CD8-positive, alpha-beta memory T cell (primary cell): ENCODE measurements at places on chromosomes 11 and 22. TPM values are rescaled to one million over a fixed set of nuclear protein-coding genes. Genes with fewer than 3 reads are reported as not detected.

DNA sequence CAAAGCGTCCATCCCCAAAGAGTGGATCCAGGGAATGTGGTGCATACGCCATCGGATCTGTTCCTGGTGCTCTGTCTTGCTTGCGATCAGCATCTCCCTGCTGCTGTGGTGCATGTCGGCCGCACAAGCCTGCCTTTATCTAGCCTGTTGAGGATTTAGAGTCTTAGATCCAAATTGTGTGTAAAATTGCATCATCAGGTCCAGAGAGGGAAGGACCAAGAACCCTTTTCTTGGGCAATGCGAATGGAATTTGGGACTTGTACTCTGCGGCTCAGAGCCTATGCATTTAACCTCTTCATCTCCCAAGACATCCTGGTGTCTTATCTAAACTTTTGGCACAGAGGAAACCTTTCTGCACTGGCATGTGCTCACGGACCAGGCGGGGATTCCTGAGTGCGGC, 1238.7 kb downstream of the TBC1D22A start:
- no peaks in the 10 kb centered on the region for H3K36me3 ChIP-seq
- H3K27ac ChIP-seq: no peak overlapping the region
- no peak overlapping the region for H3K4me3 ChIP-seq
- no peaks in the 10 kb centered on the region for H3K27me3 ChIP-seq
- no peak for DNase-seq

DNA sequence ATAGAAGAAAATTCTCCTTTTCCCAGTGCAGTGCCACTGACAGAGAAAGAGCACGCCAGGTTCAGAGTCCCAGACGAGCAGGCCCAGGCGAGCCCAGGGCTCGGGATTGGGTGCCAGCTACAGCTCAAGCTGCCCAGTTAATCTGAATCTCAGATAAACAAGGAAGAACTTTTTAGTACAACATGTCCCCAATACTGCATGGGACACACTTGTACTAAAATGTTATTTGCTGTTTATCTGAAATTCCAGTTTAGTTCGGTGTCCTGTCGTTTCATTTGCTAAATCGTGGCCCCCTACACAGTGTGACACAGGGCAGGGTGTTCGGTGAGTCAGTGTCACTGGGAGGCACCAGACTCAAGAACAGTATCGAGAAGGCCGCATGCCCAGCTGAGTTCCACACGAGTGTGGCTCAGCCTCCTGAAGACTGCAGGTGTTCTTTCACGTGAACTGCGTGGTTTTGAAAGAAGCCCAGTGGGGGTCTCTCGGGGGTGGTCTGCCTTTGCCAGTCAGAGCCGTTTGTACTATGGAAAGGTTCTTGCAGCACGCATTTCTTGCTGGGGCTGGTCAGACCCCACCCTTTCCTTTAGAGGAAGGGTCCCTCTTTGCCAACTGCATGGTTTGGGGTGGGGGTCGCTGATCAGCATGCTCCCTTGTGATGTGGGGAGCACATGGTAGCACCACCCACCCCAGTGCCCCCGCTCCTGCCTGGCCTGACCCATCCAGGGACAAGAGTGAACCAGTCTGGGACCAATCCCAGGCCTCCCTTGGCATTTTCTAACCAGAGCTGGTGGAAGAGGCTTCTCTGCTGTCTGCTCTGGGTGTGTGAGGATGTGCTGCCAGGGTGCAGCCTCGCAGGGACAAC, 115.6 kb upstream of the B3GAT1 start:
- no peak for DNase-seq
- no peak overlapping the region for H3K27ac ChIP-seq
- H3K4me3 ChIP-seq: no peak overlapping the region
- H3K4me1 ChIP-seq: no peaks in the 10 kb centered on the region
- no peaks in the 10 kb centered on the region for H3K36me3 ChIP-seq
- no peaks in the 10 kb centered on the region for H3K27me3 ChIP-seq

GRCh38 chr22:49239264-49240015, 588.2 kb downstream of the BRD1 start:
- H3K4me1 ChIP-seq: no peaks in the 10 kb centered on the region
- no peak overlapping the region for H3K4me3 ChIP-seq
- no peaks in the 10 kb centered on the region for H3K27me3 ChIP-seq
- no peaks in the 10 kb centered on the region for H3K36me3 ChIP-seq
- no peak for DNase-seq
- no peak overlapping the region for H3K27ac ChIP-seq

DNA sequence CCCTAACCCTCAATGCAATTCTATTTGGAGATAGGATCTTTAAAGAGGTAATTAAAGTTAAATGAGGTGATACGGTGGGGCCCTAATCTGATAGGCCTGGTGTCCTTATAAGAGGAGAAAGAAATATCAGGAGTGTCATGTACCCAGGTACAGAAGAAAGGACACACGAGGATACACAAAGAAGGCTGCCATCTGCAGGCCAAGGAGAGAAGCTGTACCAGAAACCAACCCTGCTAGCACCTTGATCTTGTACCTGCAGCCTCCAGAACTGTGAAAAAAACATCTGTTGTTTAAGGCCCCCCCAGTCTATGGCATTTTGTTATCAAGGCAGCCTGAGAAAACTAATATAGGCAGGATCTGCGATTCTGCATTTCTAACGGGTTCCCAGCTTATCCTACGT, 44.2 kb downstream of the FBXO7 start:
- no peaks in the 10 kb centered on the region for H3K36me3 ChIP-seq
- no peaks in the 10 kb centered on the region for H3K4me1 ChIP-seq
- H3K4me3 ChIP-seq: no peak overlapping the region
- no peak for DNase-seq

DNA sequence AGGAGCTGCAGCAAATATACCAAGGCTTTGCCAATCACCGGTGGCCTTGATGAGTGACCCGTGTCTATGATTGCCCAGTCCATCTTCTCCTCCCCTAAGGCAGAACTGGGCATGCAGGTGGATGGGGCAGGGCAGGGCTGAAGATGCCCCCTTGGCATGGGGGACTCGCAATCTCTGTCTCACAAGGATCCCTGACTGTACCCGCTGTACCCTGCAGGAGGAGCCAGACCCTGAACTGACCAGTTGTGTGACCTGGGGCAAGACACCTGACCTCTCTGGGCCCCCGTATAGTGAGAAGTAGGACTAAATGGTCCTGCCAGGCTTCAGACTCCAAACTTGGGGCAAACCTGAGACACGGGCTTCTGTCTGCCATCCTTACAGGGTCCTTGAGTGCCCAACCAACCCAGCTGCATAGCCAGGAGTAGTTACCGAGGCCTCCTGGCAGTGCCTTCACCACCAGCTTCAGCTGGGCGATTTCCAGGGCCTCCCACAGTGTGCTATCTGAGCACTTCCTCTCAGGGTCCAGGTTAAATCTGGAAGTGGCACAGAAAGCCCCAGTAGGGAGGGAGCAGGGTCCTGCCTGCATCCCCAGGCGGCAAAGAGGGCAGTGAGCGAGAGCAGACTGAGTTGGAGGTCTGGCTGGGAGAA, 6.4 kb upstream of the KCNJ11 start:
- no peak overlapping the region for H3K27ac ChIP-seq
- no peak overlapping the region for H3K4me3 ChIP-seq
- peaks cover 2% of the 10 kb centered on the region for H3K4me1 ChIP-seq
- no peaks in the 10 kb centered on the region for H3K36me3 ChIP-seq
- no peaks in the 10 kb centered on the region for H3K27me3 ChIP-seq
- no peak for DNase-seq

GRCh38 chr11:12961615-12962014, 47.5 kb upstream of the RASSF10 start:
- H3K4me3 ChIP-seq: no peak overlapping the region
- H3K36me3 ChIP-seq: no peaks in the 10 kb centered on the region
- DNase-seq: no peak
- no peaks in the 10 kb centered on the region for H3K4me1 ChIP-seq
- H3K27ac ChIP-seq: no peak overlapping the region

- no peak overlapping the region for H3K27ac ChIP-seq
- no peaks in the 10 kb centered on the region for H3K36me3 ChIP-seq
- no peak for DNase-seq
- H3K4me3 ChIP-seq: no peak overlapping the region
Observed at GRCh38 chr11:56841210-56841810, 92.8 kb upstream of the OR9G4 start.

DNA sequence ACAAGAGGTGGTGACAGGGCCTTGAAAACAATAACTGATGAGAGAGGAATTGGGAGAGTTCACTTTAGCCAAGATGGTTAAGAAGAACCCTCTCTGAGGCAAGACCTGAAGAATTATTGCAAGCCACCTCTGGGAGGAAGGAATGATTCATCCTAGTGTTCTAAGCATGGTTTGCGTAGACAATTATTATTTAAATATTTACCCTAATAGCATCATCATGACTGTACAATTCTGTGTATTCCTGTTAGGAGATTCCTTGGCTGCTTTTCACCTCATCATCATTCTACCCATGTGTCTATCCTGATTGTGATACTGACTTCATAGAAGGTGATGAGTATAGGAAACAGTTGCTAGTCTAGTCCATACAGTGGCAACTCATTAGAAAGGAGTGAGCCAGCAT, 264.4 kb downstream of the DDX10 start:
- no peak overlapping the region for H3K4me3 ChIP-seq
- no peaks in the 10 kb centered on the region for H3K4me1 ChIP-seq
- H3K36me3 ChIP-seq: no peaks in the 10 kb centered on the region
- no peak overlapping the region for H3K27ac ChIP-seq
- no peak for DNase-seq
- no peaks in the 10 kb centered on the region for H3K27me3 ChIP-seq

DNA sequence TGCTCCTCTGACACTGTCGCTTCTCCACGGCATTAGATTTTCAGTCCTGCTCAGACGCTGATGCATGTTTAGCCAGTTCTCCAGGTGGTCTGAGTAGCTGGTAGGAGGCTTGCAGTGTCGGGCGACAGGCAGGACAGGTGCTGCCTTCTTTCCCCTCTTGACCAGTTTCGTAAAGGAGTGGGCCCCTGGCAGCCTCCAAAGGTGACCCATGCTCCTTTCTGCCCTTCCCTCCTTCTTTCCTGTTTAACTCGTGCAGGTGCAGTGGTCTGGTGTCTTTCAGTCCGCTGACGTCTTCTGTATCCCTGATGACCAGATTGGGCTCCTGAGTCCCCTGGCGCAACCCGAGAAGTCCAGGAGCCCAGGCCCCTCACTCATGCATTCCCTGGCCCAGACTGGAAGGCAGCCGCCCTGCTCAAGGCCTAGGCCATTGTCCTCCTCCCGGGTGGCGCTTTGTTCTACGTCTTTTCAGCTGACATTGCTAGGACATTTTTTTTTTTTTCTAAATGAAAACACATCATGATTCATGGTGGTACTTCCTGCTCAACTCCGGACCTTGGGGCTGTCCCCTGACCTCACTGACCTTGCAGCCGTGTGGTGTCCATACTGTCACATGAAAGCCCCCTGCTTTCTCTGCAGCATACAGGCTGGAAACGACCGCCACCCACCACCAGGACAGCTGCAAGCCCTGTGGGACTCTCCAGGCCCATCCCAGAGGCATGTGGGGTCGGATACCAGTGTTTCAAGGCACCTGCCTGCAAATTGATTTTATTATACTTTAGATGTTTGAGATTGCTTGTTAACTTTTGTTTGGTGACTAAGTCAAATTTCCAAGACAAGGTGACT, 25.5 kb upstream of the TXNRD2 start:
- H3K27ac ChIP-seq: no peak overlapping the region
- no peak overlapping the region for H3K4me3 ChIP-seq
- peaks cover 16% of the 10 kb centered on the region for H3K36me3 ChIP-seq
- peaks cover 13% of the 10 kb centered on the region for H3K4me1 ChIP-seq
- no peaks in the 10 kb centered on the region for H3K27me3 ChIP-seq
- DNase-seq: no peak

GRCh38 chr11:130677486-130678153, 229.2 kb downstream of the ADAMTS15 start:
- DNase-seq: no peak
- H3K27me3 ChIP-seq: no peaks in the 10 kb centered on the region
- no peak overlapping the region for H3K4me3 ChIP-seq

DNA sequence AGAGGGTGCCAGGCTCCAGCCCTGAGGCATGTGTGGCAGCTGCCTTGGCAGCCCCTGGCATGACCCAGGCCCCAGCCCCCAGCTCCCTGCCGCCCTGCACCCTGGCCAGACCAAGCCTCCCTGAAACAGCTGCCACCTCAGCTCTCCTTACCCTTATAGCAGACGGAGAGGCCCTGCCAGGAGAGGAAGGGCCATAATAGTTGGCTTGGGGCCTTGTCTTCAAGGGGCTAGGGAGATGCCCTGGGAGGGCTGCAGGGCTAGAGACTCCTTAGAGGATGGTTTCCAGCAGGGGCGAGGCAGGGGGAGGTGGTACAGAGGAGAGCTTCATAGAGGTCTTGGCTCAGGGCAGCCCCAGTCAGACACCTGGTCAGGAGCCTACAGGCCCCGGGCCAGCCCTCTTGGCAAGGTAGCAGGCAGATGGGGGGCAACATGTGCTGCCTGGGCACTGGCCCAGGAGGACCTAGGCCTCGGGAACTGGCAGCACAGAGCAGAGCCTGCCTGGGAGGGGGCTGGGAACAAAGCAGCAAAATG, 13.0 kb downstream of the SMTN start:
- no peaks in the 10 kb centered on the region for H3K27me3 ChIP-seq
- H3K36me3 ChIP-seq: no peaks in the 10 kb centered on the region
- no peak overlapping the region for H3K27ac ChIP-seq
- H3K4me1 ChIP-seq: no peaks in the 10 kb centered on the region
- no peak overlapping the region for H3K4me3 ChIP-seq

DNA sequence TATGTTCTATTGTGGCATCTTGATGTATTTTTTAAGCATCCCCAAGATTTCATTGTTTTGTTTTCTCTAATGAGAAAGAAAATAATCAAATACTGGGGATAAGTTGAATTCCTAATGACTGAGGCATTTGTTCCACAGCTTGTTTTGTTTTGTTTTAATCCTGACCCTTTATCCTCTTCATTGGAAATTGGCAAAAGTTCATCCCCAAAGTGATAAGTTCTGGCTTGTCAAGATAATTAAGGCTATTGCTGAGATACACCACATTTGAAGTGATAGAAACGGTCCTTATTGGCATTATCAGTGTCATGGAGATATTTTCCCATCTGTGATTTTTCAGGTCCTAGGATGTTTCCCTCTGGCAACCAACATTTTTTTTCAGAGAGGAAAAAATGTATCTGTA, 65.0 kb downstream of the SLC36A4 start:
- no peak overlapping the region for H3K27ac ChIP-seq
- H3K4me1 ChIP-seq: no peaks in the 10 kb centered on the region
- H3K27me3 ChIP-seq: no peaks in the 10 kb centered on the region
- no peak overlapping the region for H3K4me3 ChIP-seq
- DNase-seq: no peak

DNA sequence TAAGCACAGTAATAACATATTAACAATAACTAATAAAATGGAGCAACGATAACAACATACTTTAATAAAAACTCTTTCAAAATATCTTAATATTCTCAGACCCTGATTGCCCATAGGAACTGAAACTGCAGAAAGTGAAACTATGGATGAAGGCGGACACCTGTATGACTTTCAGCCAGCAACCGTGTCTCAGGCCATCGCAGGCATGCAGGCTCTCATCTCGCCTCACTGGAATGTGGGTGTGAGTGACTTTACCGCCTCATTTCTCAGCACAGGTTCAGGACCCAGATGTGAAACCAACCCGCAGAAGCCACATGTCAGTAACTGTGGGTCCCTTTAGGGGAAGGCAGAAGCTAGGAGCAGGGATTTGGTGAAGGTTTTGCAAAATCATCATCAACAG, 539.1 kb downstream of the FAM181B start:
- H3K36me3 ChIP-seq: no peaks in the 10 kb centered on the region
- H3K27ac ChIP-seq: no peak overlapping the region
- H3K4me1 ChIP-seq: no peaks in the 10 kb centered on the region
- no peak overlapping the region for H3K4me3 ChIP-seq

The PCSK7 gene
- 99.6 TPM for total RNA-seq

The LGR4 gene
- total RNA-seq: 0.39 TPM

The LRRC74B gene
- not detected for total RNA-seq

The HBE1 gene
- not detected for total RNA-seq

The PRR33 gene
- not detected for total RNA-seq

The C11orf21 gene
- 8.8 TPM for total RNA-seq

The OR2D2 gene
- not detected for total RNA-seq

The TBC1D22A gene
- 34.0 TPM for total RNA-seq

The XRCC6 gene
- 447 TPM for total RNA-seq
